ENCODE measurements at places on chromosomes 1 and 21. TPM values are rescaled to one million over a fixed set of nuclear protein-coding genes. Genes with fewer than 3 reads are reported as not detected.

Gene C1orf35
- 14.0 TPM for total RNA-seq

GRCh38 chr1:6657138-6657537 is 32.5 kb downstream of the THAP3 start:
- no peak for DNase-seq
- peaks cover 21% of the 10 kb centered on the region for H3K36me3 ChIP-seq
- no peak overlapping the region for H3K27ac ChIP-seq
- no peak overlapping the region for H3K4me3 ChIP-seq
- H3K27me3 ChIP-seq: no peaks in the 10 kb centered on the region
- H3K4me1 ChIP-seq: no peaks in the 10 kb centered on the region

DNA sequence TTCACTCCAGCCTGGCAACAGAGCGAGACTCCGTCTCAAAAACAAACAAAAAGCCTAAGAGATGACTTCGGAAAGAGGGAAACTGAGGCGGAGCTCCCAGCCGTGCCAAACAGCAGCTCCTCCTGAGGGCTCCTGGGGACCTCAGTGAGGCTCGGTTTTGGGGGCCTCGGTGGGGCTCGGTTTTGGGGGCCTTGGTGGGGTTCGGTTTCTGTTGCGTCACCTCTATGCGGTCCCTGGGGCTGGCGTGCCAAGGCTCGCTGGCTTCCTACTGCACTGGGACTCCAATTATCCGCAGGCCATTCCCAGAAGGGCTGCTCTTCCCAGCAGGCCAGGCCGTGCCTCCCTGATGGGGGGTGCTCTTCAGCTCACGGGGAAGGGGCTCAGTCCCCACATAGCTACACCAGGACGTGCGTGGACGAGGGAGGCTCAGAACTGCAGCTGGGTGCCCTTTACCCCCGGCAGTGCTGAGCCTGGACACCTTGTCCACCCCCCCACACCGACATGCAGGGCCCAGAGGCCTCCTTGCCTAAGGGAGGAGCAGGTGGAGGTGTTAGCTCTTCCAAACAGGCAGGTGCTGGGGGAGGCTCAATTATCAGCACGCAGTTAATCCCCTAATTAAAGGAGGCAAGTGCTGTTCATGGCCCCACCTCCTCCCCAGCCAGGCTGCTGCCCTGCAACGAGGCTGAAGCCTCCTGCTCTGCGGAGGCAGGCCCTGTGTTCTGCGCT is 5.1 kb upstream of the C1orf159 start:
- H3K4me3 ChIP-seq: no peak overlapping the region
- H3K27me3 ChIP-seq: peaks cover 11% of the 10 kb centered on the region
- no peaks in the 10 kb centered on the region for H3K36me3 ChIP-seq
- H3K27ac ChIP-seq: no peak overlapping the region
- DNase-seq: no peak

GRCh38 chr1:109482791-109483671 is 674 bp upstream of the ATXN7L2 start:
- peaks cover 15% of the 10 kb centered on the region for H3K4me1 ChIP-seq
- H3K27me3 ChIP-seq: peaks cover 10% of the 10 kb centered on the region
- H3K36me3 ChIP-seq: no peaks in the 10 kb centered on the region
- H3K4me3 ChIP-seq: peak overlapping the region; percentile 96

Gene CHODL
- 1.6 TPM for total RNA-seq

- H3K27me3 ChIP-seq: no peaks in the 10 kb centered on the region
- DNase-seq: no peak
- H3K4me3 ChIP-seq: no peak overlapping the region
- H3K27ac ChIP-seq: no peak overlapping the region
- H3K4me1 ChIP-seq: peaks cover 14% of the 10 kb centered on the region
Measured at GRCh38 chr1:171261336-171261735, 13.0 kb downstream of the FMO1 start.

GRCh38 chr1:230728710-230729392 is 14.9 kb upstream of the AGT start:
- peaks cover 14% of the 10 kb centered on the region for H3K4me1 ChIP-seq
- H3K36me3 ChIP-seq: no peaks in the 10 kb centered on the region
- peak; percentile 30 for DNase-seq
- no peaks in the 10 kb centered on the region for H3K27me3 ChIP-seq
- H3K4me3 ChIP-seq: no peak overlapping the region

DNA sequence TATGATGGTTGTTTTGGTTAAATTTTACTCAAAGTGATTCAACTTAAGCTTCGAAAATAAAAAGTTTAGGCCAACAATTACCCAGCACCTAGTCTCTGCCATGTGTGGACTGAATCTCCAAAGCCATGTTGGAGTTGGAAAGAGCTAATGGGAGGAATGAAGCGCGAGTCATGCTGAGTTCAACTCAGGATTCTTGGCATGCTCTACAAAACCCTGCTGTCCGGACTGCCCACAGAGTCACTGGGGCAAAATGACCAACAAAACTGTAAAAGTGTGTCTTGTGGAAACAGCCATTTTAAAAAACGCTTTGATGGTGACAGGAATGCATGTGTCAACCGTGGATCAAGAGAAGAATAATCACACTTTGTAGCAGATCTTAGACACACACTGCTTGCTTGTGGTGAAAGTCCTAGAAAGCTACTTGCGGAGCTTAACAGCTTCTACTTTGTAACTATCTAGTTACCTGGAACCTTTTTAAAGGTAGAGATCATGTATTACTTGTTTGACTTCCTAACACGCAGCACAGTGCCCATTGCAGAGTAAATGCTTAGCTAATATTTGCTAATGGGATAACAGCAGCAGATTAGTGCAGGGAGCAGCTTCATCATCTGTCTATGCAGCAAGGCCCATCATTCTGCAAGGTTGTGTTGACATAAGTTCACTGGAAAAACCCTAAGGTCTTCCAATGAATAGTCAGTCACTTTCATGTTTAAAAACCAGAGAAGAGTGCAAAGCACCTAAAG is 7.0 kb upstream of the GBP6 start:
- H3K27ac ChIP-seq: no peak overlapping the region
- no peak for DNase-seq
- H3K4me3 ChIP-seq: no peak overlapping the region
- H3K27me3 ChIP-seq: no peaks in the 10 kb centered on the region

Gene TRIM46
- 15.4 TPM for total RNA-seq

Measured in GM23338 (cell line).